ENCODE measurements at places on chromosomes 6 and 20. TPM values are rescaled to one million over a fixed set of nuclear protein-coding genes. Genes with fewer than 3 reads are reported as not detected.

Gene ZNF391
- total RNA-seq, result 8.6 TPM

- no peak for DNase-seq
Observed at GRCh38 chr6:41877051-41877680, 18.0 kb downstream of the USP49 start.

GRCh38 chr6:21461844-21462518, 131.6 kb upstream of the SOX4 start:
- DNase-seq, result no peak

Gene RALGAPB
- 45.5 TPM for total RNA-seq

Gene TFAP2C
- total RNA-seq, result 0.31 TPM

GRCh38 chr6:126202707-126203106, 137.2 kb upstream of the CENPW start:
- DNase-seq, result no peak

GRCh38 chr6:34065466-34066217, 80.2 kb downstream of the GRM4 start:
- no peak for DNase-seq

Gene GABRR2
- 0.27 TPM for total RNA-seq

GRCh38 chr20:17226410-17227218, at the start of gene PCSK2:
Gene PCSK2 (plus strand): TSS chr20:17227040. CDS start chr20:17227306, 266 bp downstream.
- DNase-seq, result peak; percentile 96

GRCh38 chr20:57060407-57061050, 205.9 kb downstream of the BMP7 start:
- DNase-seq, result no peak

- DNase-seq, result peak; percentile 13
Observed at GRCh38 chr6:2893281-2893680, 9.8 kb downstream of the SERPINB9 start.

DNA sequence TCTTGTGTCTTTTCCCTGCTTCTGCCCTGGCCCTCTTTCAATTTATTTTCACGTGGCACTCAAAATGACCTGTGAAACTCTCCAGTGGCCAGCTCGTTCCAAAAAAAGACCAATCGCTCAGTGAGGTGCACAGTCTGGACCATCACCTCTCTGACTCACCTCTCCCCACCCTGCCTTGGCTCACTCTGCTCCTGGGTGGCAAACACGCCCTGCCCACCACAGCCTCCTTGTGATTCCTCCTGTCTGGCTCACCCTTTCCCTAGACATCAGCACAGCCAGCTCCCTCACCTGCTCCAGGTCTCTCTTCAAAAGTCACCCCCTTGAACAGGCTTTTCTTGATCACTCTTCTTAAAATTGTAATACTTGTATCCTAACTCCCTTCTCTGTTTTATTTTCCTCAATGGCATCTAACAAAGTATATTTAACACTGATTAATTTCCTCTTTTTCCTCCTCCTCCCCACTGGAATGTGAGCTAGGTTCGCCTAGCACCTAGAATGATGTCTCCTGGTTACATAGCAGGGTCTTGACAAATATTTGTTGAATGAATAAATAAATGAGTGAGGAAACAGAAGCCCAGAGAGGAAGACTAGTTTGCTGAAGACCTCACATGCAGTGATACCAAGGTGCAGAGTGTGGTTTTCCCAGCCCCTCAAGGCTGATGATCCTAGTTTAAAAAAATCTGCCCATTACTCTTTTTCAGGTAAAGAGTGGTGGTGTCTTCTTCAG, 109.0 kb downstream of the GJA10 start:
- no peak for DNase-seq

- no peak for DNase-seq
Observed at GRCh38 chr6:120938164-120938875, 396.0 kb downstream of the TBC1D32 start.

DNA sequence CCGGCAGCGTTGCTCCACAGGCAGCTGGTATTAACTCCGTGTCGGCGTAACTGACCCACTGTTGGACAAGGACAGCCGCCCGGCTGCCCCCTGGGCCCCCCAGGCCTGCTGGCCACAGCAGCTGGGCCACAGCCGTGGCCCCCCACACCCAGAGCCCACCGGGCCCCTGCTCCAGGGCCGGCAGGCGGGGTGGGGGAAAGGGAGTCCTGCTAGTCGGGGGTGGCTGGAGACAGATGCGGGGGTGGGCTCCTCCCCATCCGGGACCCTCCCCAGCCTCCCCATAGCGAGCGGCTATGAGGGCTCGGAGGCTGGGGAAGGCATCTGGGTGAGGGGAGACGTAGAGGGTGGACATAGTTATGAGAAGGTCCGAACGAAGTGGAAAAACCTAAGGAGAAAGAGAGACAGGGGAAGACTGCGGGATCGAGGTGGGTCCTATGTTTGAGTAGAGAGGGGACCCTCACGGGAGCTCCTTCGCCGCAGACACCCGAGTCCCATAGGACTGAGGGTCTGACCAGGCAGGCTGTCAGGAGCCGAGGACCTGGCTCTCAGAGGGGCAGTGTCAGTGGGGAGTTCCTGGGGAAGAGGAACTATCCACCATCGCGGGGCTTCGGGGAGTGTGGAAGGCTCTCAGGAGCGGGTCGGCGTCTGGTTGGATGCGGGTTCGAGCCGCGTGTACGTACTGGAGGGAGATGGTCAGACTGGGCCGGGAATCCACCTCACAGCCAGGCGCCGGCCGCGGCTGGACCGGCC, 511 bp downstream of the VARS1 start:
- DNase-seq, result no peak

Gene TFAP2D
- not detected for total RNA-seq

DNA sequence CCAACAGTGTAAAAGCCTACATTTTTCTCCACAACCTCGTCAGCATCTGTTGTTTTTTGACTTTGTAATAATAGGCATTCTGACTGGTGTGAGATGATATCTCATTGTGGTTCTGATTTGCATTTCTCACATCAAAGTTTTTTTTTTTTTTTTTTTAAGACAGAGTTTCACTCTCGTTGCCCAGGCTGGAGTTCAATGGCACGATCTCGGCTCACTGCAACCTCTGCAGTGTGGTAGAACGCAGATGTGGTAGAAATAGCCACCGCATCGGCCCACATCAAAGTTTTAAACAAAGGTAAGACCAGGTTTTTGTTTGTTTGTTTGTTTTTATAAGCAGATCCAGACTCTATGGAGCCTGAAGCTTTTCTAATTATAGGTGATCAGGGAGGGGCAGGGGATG, 12.7 kb upstream of the PPP1R3G start:
- no peak for DNase-seq

- no peak for DNase-seq
Observed at GRCh38 chr6:88612631-88613030, 350.8 kb downstream of the RNGTT start.

Gene SYTL3
- total RNA-seq, result 0.57 TPM

DNA sequence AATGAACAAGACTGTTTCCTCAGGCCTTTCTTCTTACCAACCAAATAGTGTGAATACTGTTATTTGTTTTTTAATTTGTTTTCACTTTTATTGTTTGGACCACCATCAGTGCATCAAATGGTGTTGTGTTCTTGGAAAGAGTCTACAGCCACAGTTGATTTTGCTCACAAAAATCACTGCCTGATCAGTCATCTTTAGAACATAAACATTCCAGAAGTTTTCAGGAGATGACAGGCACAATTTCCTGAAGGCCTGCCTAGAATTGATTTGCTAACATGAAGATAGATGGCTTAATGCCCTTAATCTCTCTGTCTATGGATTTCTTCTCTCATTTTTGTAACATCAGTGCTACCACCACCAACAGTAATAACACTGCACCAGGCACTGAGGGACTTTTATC, 13.5 kb downstream of the IL22RA2 start:
- no peak for DNase-seq

- no peak for DNase-seq
Observed at GRCh38 chr20:50845566-50846215, 50.8 kb downstream of the BCAS4 start.

DNA sequence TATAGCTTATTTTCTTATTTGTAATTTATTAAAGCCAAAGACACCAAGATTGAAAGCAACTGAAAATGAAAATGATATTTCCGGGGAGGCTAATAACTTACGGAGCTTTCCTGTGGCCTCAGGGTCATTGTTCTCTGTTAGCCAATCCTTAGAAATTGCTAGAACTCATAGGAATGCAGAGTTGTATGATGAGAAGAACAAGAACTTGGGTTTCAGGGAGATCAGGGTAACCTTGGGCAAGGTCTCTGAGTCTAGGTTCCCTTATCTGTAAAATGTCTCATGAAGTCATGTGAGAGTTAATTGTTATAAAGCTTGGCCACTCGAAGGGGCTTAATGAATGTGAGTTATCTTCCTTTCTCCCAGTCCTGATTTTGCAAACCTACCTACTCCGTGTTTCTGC, 20.1 kb upstream of the SERINC3 start:
- no peak for DNase-seq
